ENCODE measurements at places on chromosomes 2 and 18. TPM values are rescaled to one million over a fixed set of nuclear protein-coding genes. Genes with fewer than 3 reads are reported as not detected.

GRCh38 chr2:202822411-202822810 lies 49.2 kb downstream of the ICA1L start:
- no peak for DNase-seq

GRCh38 chr2:36819095-36819711 lies 122.7 kb downstream of the VIT start:
- DNase-seq: peak; percentile 48

DNA sequence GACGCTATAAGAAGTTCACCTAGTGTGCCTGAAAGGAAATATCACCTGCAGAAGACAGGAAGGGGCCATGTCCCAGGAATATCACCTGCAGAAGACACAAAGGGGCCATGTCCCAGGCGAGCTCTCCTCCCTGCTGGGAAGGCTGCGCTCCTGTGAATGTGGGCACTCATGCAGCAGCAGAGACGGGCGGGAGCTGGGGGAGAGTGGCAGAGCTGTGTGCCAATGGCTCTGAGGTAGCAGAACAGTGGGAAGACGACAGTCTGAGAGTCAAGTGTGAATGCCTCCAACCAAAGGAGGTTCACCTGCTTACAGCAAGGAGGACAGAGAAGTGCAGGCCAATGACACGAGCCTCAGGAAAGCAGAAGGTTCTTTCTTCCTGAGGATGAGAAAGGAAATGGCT lies 117.9 kb upstream of the SALL3 start:
- DNase-seq: no peak

DNA sequence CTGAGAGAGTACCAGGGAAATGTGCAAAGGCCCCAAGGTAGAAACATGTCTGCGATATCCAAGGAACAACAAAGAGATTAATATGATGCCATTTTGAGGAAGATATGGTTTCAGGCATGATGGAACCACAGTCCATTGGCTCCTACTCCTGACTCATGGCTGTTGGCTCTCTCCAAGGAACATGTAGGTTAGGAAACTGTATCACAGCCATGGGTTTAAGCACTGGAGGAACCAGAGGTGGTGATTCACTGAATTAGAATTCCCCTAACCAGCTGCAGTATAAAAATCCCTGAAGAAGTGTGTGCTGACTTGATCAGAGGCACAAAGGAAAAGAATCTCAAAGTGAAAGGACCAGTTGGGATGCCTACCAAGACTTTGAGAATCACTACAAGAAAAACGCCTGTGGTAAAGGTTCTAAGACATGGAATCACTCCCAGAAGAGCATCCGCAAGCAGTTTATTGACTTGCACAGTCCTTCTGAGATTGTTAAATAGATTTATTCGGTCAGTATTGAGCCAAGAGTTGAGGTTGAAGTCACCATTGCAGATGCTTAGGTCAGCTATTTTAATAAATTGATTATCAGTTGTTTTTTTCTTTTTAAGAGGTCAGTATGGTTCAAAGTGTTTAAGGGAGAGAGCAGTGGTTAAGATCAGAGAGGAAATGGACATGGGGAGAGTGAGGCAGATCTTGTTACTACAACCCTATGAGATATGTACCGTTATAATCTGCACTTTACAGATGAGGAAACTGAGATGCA lies 110.7 kb upstream of the OTX1 start:
- DNase-seq: no peak

DNA sequence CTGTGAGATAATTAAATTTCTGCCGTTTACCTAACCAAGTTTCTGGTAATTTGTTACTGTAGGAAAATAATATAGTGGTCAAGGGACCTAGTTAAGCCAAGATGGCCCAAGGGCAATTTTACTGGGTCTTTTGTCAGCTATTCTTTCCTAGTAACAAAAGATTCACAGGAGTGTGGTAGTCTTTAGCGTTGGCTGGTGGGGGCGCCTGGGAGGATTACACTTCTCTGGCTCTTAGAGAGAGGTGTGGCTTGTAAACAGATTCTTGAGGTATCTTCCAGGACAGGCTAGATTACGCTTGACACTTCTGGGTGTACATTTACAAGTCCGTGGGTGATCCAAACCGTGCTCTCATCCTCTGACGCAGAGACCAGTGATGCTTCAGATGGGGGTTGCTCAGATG lies 3.3 kb upstream of the ACOXL start:
- DNase-seq: no peak

DNA sequence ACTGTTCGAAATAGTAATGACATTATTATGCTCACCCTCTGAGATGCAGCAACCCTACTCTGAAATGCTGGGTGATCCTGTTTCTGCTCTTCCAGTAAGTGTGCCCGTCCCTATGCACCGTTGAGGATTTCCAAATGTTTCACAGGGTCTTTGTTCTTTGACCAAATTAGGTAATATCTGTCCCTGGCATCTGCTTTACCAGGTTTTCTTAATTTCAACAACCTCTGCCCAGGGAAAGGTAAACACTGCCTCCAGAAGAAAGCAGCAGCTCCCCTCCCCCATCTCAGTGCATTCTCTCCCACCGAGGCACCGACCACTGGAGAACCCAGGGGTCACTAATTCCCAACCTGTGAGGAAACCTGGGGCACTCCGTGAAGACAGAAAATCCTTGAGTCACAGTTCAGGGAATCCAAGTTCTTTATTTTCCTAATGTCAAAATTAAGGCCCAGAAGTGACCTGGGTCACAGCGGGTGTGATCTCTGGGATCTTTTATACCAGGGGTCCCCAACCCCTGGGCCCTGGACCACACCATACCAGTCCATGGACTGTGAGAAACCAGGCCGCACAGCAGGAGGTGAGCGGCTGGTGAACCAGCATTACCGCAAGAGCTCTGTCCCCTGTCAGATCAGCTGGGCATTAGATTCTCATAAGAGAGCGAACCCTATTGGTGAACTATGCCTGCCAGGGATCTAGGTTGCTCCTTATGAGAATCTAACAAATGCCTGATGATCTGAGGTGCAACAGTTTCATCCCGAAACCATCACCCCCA lies 1.2 kb upstream of the GRB14 start:
- no peak for DNase-seq

GRCh38 chr18:42404151-42404550 lies 449.1 kb downstream of the PIK3C3 start:
- DNase-seq: no peak

DNA sequence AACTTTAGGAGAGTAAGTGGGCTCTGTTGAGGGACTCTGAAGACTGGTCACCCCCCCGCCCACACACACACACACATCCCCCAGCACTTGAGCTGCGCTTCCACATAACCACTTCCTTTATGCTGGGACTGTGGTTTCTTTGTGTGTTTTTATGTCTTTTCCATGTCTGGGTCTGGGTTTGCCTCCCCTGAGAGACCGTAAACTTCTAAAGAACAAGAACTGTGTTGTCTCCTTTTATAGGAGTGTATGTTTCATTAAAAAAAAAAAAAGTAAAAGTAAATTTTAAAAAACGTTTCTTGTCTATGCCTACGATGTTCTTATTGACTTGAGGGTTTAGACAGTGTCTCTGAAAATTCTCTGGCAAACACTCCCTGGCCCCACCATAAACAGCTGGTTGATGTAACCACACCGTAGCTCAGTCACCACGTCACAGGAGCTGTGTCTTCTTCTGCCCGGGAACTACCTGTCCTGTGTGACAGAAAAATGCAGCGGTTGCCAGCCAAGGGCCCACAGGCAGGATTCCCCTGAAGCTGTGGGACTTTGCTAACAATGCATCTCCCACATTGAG lies 68.0 kb downstream of the KLHL29 start:
- DNase-seq: no peak

- no peak for DNase-seq
Observed at GRCh38 chr2:42488297-42488696, 5.5 kb downstream of the KCNG3 start.

- DNase-seq: no peak
Observed at GRCh38 chr2:211760103-211760502, 778.5 kb downstream of the ERBB4 start.

The SCYGR4 gene
- total RNA-seq: not detected

The C2orf66 gene
- not detected for total RNA-seq

The ERICH2 gene
- total RNA-seq: 0.42 TPM

Data from HT-29 (cell line).